Activated T-helper 17 cell treated with anti-CD3 and anti-CD28 coated beads, Interleukin-2, amount 50 U/mL, for 72 hours (primary cell): ENCODE measurements at places on chromosomes 3 and 15.

DNA sequence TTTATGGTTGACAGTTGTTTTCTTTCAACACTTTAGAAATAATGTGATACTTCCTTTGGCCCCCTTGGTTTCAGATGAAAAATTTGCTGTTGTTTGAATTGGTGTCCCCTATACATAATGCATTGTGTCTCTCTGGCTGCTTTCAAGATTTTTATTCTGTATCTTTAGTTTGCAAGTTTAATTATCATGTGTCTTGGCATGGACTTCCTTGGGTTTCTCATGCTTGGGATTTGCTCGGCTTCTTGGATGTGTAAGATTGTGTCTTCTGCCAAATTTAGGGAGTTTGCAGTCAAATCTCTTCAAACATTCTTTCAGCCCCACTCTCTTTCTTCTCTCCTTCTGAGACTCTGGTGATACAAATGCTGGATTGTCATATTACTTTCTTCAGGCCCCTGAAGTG, 53.4 kb upstream of the PTPRG start:
- peaks cover 11% of the 10 kb centered on the region for H3K27me3 ChIP-seq
- H3K4me3 ChIP-seq = no peak overlapping the region
- ATAC-seq = no peak
- no peaks in the 10 kb centered on the region for H3K4me1 ChIP-seq

GRCh38 chr3:142497729-142498128, 49.9 kb upstream of the XRN1 start:
- H3K4me3 ChIP-seq = no peak overlapping the region
- H3K36me3 ChIP-seq = peaks cover 93% of the 10 kb centered on the region
- no peaks in the 10 kb centered on the region for H3K27me3 ChIP-seq
- peak overlapping the region; percentile 48 for H3K27ac ChIP-seq
- no peak for ATAC-seq

- peaks cover 94% of the 10 kb centered on the region for H3K36me3 ChIP-seq
- H3K27me3 ChIP-seq = no peaks in the 10 kb centered on the region
- no peak overlapping the region for H3K4me3 ChIP-seq
- H3K27ac ChIP-seq = peak overlapping the region; percentile 0
- peaks cover 17% of the 10 kb centered on the region for H3K4me1 ChIP-seq
These were observed 11.6 kb downstream of the ATOSA start for GRCh38 chr15:52667597-52667996.

DNA sequence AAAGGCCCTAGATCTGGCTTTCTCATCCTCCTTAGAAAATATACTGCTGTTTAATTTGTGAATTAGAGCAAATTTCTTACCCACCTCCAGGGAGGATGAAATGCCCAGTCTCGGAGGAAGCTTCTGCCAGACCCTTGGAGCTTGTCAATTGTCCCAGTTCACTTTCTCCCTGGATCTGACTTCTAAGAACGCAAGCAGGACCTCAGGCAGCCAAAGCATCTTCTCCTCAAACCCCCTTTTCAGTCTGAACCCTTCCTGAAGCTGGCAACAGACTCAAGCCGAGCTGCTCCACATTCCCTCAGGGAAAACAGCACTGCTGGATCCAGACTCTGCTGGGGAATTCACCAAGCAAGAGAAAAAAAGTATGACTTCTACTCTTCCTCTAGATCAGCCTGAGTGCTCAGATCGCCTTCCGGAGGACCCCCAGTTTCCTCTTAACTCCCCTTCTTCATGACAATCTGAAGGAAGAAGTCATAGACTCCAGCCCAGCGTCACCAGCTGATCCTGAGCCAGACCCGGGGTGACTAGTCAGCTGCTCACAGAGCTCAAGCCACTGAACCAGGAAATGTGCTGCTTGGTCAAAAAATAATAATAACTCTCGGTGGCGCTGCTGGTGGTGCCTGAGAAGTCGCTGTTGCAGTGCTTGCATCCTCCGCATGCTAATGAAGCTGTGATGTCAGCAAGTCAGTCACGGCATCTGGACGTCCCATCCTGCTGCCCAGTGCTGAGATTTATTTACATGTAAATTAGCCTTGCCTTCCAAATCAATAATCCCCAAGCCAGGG, at the start of gene PRICKLE2:
Gene PRICKLE2 (minus strand): TSS at position 641 of the 785 bp plus-strand sequence. CDS start 26,539 bp downstream, outside the sequence.
- peaks cover 26% of the 10 kb centered on the region for H3K27me3 ChIP-seq
- H3K4me3 ChIP-seq = no peak within 1 kb of the TSS
- no peaks in the 10 kb centered on the region for H3K4me1 ChIP-seq
- no peak for ATAC-seq
- no peaks in the 10 kb centered on the region for H3K36me3 ChIP-seq

- no peak for ATAC-seq
- peaks cover 4% of the 10 kb centered on the region for H3K4me1 ChIP-seq
- H3K27ac ChIP-seq = no peak overlapping the region
- H3K27me3 ChIP-seq = no peaks in the 10 kb centered on the region
- H3K36me3 ChIP-seq = no peaks in the 10 kb centered on the region
These were observed 30.4 kb upstream of the FLNB start for GRCh38 chr3:57977818-57978235.

DNA sequence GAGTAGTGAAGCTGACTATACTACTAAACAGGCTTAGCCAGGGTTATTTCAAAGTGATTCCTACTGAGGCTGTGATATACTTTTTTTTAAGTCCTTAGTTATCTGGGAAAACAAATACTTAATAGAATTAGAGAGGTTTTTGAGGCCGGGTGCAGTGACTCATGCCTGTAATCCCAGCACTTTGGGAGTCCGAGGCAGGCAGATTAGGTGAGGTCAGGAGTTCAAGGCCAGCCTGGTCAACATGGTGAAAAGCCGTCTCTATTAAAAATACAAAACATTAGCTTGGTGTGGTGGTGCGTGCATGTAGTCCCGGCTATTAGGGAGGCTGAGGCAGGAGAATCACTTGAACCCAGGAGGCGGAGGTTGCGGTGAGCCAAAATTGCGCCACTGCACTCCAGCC, 34.2 kb downstream of the PRTG start:
- H3K4me1 ChIP-seq = no peaks in the 10 kb centered on the region
- H3K4me3 ChIP-seq = no peak overlapping the region
- peaks cover 17% of the 10 kb centered on the region for H3K27me3 ChIP-seq
- no peak overlapping the region for H3K27ac ChIP-seq

- no peaks in the 10 kb centered on the region for H3K4me1 ChIP-seq
- no peaks in the 10 kb centered on the region for H3K36me3 ChIP-seq
- no peak for ATAC-seq
- H3K27me3 ChIP-seq = no peaks in the 10 kb centered on the region
- no peak overlapping the region for H3K27ac ChIP-seq
These were observed 270.6 kb upstream of the TPRG1 start for GRCh38 chr3:188901126-188901525.

DNA sequence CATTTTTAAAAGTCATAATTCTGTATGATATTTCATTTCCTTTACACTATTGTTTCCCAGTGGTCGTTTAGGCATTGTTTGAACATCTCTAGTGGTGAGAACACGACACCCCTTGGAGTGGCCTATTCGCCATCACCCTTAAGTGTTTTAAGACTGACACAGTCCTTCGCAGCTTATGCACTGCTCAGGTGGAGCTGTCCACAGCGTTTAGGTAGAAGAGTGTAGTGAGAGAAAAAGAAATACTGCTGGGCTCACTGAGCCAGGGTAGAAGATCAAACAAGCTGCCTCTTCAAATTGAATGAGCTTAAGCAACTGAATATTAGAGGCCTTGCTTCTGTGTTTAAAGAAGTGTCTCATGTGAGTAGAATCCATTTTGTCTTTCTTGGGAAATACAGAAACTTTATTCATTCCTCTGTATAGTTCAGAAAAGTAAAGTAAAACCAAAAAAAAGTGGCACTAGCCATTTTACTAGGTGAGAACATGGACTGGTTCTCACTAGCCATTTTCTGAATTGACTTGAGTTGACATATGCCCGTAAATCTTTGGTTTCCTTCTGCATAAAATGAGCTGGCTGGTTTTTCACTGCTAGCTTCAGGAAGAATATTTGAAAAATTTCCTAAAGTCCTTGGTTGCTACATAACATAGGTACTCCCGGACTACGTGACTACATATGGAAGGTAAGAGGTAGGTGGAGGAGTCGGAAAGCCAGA, 155.9 kb downstream of the P3H2 start:
- no peaks in the 10 kb centered on the region for H3K4me1 ChIP-seq
- H3K27ac ChIP-seq = no peak overlapping the region
- H3K4me3 ChIP-seq = no peak overlapping the region
- no peak for ATAC-seq
- H3K27me3 ChIP-seq = peaks cover 6% of the 10 kb centered on the region

- no peak overlapping the region for H3K4me3 ChIP-seq
- H3K27ac ChIP-seq = no peak overlapping the region
- ATAC-seq = no peak
These were observed 529.8 kb downstream of the MAGI1 start for GRCh38 chr3:65508750-65509422.

GRCh38 chr3:10554746-10555145, 49.4 kb upstream of the ATP2B2 start:
- peaks cover 5% of the 10 kb centered on the region for H3K4me1 ChIP-seq
- no peak overlapping the region for H3K27ac ChIP-seq
- no peak for ATAC-seq
- no peak overlapping the region for H3K4me3 ChIP-seq
- no peaks in the 10 kb centered on the region for H3K36me3 ChIP-seq
- H3K27me3 ChIP-seq = no peaks in the 10 kb centered on the region

DNA sequence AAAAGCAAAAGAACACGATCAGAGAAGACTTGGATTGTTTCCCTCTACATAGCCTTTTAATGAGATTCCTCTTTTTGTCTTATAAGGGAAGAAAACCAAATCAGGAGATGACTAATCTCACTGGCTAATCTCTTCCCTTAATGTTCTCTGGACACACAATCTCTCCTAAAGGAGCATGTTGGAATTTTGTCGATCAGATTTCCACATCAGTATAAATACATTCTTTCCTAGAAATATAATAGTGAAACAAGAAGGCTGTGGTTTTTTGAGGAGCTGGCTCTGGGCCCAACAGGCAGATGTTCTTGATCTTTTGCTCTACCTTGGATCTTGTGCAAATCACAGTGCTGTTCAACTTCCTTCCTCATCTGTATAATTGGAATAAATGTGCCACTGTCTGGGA, 94.0 kb downstream of the GTPBP8 start:
- no peak for ATAC-seq
- H3K27me3 ChIP-seq = no peaks in the 10 kb centered on the region
- H3K4me3 ChIP-seq = no peak overlapping the region
- peaks cover 2% of the 10 kb centered on the region for H3K4me1 ChIP-seq
- no peak overlapping the region for H3K27ac ChIP-seq

DNA sequence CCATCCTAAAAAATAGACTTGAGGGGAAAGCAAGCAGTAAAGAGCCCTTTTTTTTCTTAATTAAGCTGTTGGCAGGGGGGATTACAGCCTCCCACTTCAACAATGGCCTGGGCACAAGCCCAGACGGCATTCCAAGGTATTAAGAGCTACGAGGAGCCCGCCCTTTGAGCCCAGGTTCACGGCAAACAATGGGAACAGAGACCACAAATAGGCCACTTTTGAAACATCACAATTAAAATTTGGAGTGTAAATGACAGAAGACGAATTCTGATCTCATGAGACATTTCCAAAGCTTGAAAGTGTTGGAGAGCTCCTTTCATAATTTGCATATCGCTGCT, 8.9 kb downstream of the CHSY1 start:
- no peak for ATAC-seq
- H3K4me3 ChIP-seq = peak overlapping the region; percentile 90
- peaks cover 98% of the 10 kb centered on the region for H3K36me3 ChIP-seq
- peaks cover 61% of the 10 kb centered on the region for H3K4me1 ChIP-seq
- peak overlapping the region; percentile 49 for H3K27ac ChIP-seq
- H3K27me3 ChIP-seq = no peaks in the 10 kb centered on the region

- H3K4me3 ChIP-seq = no peak overlapping the region
- peaks cover 24% of the 10 kb centered on the region for H3K36me3 ChIP-seq
These were observed 20.4 kb upstream of the AP3B2 start for GRCh38 chr15:82730022-82730530.

DNA sequence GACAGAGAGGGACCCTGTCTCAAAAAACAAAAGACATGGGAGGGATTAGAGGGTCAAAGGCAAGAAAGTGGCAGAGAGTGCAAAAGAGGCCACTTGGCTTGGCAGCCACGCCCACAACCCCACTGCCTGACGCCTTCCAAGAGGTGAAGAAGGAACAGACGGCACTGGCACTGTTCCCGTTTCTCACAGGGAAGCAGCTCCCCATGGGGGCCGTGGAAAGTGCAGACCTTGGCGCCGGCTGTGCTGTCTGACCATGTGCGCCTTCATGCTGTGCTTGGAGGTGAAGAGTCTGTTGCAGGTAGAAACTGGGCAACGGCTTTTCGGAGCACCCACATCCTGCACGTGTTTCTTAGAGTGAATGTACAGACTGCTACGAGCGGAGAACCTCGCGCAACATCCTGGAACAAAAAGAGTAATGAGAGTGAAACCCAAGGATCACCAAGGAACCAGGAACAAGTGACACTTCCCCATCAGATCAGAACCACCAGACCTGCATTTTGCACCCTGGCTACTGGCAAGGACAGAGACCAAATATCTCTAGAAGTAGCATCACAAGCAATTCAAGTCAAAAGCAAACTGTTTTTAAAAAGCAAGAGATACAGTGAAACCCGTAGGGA, 9.7 kb downstream of the ZXDC start:
- ATAC-seq = peak; percentile 44
- H3K4me3 ChIP-seq = no peak overlapping the region
- H3K4me1 ChIP-seq = peaks cover 28% of the 10 kb centered on the region
- H3K27me3 ChIP-seq = no peaks in the 10 kb centered on the region

GRCh38 chr15:57485869-57486268, 105.8 kb upstream of the MYZAP start:
- no peak overlapping the region for H3K4me3 ChIP-seq
- H3K36me3 ChIP-seq = no peaks in the 10 kb centered on the region
